ENCODE measurements at places on chromosomes 4 and X.

- no peak for DNase-seq
Measured at GRCh38 chrX:3232262-3232923, 114.1 kb downstream of the MXRA5 start.

DNA sequence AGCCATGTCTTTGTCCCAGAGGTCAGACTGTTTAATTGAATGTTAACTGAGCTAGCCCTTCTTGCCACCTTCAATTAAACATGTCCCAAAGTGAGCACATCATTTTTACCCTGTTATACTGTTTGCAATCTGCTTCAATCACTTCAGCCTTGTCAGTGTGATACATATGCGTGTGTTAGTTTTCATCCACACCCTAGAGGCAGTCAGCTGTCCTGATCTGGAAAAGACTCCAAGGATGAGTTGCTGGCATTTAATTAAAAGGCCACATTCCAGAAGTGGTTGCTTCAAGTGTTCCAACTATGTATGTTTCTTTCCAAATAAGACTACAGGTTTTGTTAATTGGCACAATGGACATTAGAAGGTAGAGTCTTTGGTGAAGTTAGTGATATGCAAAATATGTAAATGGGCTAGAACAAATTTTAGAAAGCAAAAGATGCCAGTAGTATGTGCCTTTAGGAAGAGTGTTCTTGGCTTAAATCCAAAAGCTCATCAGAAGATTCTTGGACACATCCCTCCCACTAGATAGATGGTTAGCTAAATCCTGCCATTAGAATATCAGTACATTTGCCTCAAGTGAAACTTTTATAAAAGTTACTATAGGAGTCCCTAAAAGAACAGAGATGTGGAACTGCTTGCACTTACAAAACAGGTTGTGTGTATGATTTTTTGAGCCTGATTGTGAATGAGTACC is 79.5 kb upstream of the SLIT2 start:
- DNase-seq, result peak; percentile 50

DNA sequence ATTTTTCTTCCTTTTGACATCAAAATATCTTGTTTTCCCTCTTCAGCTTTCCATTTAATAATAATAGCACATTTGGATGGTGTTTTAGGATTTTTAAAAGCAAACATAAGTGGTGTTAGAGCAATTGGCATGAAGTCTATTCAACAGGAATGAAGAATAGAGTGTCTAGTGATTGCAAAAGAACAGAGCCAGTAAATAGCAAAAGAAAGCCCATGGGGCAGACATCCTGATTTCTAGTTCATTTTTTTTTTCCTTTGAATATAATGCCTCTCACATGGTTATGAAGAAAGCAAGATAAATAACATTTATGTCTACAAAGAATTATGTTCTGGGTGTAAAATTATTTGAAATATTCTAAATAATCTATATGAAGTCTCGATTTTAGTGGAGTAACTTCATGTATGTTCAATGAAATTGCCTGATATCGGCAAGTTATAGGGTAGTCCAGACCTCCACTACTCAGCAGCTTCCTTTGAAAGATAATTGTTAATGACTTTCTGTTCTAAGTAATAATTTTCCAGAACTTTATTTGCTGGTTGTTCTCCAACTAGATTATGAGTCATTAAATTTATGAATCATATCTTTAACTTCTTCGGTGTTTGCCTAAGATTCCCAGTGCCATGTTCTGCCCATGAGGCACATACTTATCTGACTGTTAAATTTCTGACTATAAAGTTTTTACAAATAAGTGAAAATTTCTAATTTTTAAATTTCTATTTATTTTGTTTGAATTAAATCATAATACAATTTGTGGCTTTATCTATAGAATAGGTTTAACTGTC is 587.9 kb downstream of the TLL1 start:
- DNase-seq, result no peak

DNA sequence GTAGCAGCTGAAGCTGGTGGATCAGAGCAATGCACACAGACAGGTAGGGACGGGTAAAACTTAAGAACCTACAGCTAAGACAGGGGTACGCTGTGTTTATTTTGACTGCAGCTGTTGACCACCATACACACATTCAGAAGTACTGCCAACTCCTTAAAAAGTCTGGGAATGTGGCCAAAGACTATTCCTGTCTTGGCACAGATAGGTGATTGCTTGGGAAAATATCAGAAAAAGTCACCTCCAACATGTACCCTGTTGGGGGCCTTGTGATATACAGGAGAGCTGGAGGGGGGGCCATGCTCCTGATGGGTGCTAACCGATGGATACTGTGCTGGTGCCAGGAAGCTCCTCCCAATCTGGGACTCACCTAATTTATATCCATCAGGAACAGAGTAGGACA is 121.2 kb downstream of the VCX2 start:
- no peak for DNase-seq

- DNase-seq, result no peak
Measured at GRCh38 chrX:53269536-53270107, 11.8 kb downstream of the IQSEC2 start.

DNA sequence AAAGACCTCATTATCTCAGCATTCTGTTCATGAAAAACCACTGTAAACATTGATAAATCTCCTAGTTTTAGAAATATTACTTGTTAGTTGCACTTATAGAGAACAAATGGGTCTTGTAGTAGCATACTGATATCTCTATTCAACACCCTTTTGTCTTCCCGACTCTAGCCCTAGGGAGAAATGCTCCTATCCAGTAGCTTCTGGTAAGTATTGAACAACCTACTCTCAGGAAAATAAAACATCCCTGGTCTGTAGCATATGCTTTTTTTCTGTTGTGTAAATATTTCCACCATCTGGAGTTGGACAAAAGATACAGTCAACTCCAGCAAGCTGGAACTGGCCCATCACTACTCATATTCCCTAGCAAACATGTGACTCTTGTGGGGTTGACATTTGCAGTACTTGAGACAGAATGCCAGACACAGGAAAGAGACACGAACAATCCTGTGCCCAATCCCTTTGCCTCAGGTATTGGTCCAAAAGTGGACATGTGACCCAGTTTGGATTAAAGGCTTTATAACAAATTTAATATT is 188.2 kb downstream of the GC start:
- DNase-seq, result no peak

DNA sequence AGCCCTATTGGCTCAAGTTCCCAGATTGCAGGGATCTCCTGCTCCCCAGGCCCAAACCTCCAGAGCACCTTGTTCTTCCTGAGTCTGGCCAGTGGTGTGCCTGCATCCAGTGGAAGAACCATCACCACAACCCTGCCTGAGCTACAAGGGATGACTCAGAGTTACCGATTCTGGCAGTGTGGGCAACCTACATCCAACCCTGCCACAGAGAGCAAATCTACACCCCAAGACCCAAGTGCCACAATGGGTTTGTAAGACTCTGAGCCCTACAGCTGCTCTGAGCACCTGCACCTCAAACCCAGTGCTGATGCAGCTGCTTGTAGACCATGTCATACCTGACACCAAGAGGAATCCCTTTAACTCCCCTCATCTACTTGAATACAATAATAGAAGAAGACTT is 110.0 kb downstream of the SOWAHB start:
- DNase-seq, result no peak

DNA sequence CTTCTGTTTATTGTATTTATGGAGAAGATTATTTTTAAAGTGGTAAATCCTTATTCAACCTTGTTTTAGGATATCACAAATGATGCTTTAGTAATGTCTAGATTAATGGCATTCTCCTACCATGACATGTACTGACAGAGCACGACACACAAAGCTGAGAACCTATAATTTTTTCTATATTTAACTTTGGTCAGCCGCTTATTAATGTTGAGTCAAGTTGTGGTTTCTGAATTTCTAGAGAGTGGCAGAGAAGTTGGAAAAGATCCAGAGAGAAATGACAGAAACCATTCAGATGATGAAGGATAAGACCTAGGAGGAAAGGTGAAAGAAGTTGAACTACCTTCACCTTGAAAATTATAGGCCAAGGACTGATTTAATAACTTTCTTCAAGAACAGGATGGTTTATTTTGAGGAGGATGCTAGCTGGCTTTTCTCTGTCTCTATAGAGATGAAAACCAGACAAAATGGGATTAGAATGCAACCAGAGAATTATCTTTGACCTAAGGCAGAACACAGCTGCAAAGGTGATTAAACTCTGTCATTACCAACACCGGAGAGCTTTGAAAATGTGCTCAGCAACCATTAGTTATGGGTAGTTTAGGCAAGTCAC is 62.6 kb upstream of the TSPAN5 start:
- DNase-seq, result peak; percentile 31

- no peak for DNase-seq
Measured at GRCh38 chr4:174255786-174256185, 27.7 kb downstream of the FBXO8 start.

DNA sequence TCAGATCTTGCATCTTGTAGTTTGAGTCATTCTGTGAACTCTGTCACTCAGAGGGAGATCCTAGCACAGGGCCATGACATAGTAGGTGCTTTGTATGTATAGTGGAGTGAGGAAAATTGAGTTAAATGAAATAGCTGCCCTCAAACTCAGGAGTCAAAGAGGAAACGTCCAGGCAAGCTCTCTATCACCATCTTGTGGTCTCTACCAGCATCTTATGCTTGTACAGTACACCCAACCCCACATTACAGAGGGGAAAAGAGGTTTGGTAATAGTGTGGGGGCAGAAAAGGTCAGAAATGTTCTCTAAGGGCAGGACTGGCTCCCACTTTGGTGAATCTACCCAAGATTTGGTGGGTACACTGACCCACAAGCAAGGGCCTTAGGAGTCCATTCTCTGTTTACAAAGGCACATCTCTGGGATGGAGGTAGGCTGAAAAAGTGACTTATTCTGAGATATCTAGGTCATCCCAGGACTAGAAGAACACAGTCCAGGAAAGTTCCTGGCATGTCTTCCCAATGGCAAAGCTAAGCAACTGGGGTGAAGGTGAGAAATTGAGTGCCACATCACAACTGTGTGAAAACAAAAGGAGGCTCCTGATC is 131.8 kb downstream of the OR13H1 start:
- DNase-seq, result peak; percentile 17

- DNase-seq, result peak; percentile 19
Measured at GRCh38 chr4:7831330-7831729, 108.3 kb downstream of the AFAP1 start.
